Activated naive CD8-positive, alpha-beta T cell treated with anti-CD3 and anti-CD28 coated beads, Interleukin-2, amount 10 ng/mL, durations not matched to agents 7 days and 5 days (primary cell): ENCODE measurements at places on chromosomes 12 and 14. TPM values are rescaled to one million over a fixed set of nuclear protein-coding genes. Genes with fewer than 3 reads are reported as not detected.

DNA sequence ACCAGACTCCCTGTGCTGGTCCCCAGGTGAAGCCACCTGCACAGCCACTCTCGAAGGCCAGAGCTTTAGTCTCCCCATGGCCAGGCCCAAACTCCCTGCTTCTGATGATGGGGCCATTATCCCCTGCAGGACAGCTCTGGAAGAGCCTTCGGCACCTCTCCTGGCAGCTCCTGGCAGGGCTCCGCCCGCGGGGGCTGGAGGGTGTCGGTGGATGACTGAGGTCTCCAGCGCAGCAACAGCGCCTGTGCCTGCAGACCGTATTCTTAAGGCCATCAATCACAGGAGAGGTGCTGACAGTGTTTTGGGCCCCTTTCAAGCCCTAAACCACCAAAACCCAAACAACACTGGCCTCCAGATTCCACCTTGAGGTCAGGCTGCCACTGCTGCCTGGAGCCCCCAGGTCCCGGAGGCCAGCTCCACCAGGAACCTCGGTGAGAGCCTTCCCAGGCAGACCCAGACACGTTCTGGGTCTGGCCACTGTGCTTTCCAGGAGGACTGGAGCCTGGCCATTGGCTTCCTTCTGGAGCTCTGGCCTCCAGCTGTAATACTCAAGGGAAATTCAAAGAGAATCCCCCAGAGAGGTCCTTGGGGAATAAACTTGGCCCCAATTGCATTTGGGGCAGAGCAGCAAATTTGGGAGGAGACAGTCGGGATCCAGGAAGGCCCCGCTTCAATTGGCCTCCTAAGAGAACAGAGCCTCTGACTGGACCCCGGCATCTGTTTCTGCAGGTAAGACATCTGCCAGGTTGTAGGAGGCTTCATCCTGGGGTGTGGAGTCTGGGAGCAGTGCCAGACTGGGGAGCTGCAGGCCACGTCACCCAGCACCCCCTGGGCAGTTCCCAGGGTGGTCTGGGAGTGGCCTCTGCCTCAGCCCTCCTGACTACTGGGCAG lies 210.6 kb upstream of the RTL1 start:
- H3K27me3 ChIP-seq = peaks cover 9% of the 10 kb centered on the region
- no peak overlapping the region for H3K27ac ChIP-seq
- DNase-seq = no peak
- no peaks in the 10 kb centered on the region for H3K36me3 ChIP-seq

GRCh38 chr12:91852634-91853033 lies 293.0 kb downstream of the BTG1 start:
- no peak overlapping the region for H3K4me3 ChIP-seq
- peaks cover 2% of the 10 kb centered on the region for H3K36me3 ChIP-seq
- H3K27ac ChIP-seq = no peak overlapping the region

DNA sequence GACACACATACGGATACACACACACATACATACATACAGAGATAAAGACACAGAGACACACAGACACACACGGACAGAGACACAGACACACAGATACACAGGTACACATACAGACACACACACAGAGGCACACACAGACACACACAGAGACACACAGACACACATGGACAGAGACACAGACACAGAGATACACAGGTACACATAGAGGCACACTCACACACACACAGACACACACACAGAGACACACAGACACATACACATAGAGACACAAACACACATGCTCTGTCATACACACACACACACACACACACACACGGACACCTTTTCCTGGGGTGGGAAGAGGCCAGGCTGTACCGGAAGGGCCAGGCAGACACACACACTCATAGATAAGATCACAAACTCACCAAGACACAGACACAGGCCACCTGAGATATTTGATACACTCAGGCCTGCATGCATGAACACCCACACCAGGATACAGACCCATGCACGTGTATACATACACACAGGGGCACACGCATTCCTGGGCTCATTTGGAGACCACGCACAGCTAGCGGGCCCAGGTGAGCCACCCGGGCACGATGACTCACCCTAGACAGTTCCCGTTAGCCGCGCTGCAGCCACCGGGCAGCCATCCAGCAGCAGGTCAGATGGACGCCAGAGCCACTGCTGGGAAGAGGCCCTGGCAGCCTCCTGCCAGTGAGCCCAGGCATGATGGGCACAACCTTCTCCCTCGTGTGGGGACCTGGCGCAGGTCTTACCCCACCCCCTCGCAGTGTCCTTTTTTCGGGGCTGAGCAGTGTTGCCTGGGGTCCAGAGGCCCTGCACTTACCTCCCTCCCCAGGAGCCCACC lies 1.8 kb upstream of the AHNAK2 start:
- no peaks in the 10 kb centered on the region for H3K36me3 ChIP-seq
- peaks cover 11% of the 10 kb centered on the region for H3K4me1 ChIP-seq
- no peak for DNase-seq

- peak overlapping the region; percentile 76 for H3K27ac ChIP-seq
- no peak for DNase-seq
- peaks cover 2% of the 10 kb centered on the region for H3K36me3 ChIP-seq
- H3K27me3 ChIP-seq = peaks cover 14% of the 10 kb centered on the region
- H3K4me1 ChIP-seq = peaks cover 13% of the 10 kb centered on the region
Measured at GRCh38 chr14:23307146-23307530, 505 bp downstream of the BCL2L2 start.

The DTX1 gene
- 0.57 TPM for total RNA-seq

DNA sequence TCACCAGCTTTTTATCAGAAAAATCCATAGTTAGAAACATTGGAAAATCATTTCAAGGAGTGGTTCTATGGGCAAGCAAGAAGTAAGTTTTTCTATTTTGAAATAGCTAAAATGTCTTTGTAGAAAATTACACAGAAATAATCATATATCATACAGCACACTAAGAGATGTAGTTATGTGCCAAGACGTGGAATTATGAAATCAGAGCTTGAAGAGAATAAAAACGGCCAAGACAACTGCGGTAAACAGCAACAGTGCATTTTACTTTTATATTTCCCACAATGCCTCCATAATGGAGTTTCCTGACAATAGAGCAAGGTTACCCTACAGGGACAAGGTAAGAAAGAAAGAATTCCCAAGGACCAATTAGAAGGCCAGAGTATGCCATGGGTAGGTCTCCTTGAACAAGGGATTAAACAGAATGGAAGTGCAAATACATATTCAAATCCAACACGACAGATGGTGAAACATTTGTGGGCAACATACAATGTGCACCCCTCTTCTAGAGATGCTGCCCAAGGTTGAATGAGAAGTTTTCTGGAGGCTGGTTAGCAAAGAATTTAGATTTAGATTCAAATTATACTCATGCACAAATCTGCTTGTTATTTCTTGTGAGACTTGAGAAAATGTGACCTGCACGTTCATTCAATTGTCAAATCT lies 76.1 kb upstream of the BTG1 start:
- H3K4me3 ChIP-seq = no peak overlapping the region
- peaks cover 10% of the 10 kb centered on the region for H3K36me3 ChIP-seq
- H3K27ac ChIP-seq = no peak overlapping the region

DNA sequence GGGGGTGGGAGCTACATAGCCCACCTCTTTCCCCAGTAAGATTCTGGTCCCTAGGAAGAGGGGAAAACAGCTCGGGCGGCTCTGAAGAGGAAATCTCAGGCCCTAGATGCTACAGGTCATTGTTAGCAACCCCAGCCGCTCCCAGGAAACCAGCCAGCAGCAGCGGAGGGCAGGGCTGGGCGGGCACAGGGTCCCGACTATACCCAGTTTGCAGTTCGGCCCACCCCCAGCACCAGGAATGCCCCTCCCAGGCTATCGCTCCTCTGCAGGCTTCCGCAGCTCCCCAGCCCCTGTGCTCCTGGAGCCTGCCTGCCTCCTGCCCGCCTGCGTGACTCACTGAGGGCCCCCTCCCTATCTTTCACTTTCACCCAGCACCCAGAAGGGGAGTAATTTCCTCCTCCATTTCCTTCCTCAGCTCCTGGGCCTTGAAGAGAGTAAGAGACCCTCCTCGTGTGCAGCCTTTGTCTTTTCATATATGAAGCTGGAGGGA lies 27.2 kb upstream of the PNMA1 start:
- peaks cover 11% of the 10 kb centered on the region for H3K36me3 ChIP-seq
- H3K27me3 ChIP-seq = no peaks in the 10 kb centered on the region
- DNase-seq = no peak
- peaks cover 57% of the 10 kb centered on the region for H3K4me1 ChIP-seq
- H3K4me3 ChIP-seq = peak overlapping the region; percentile 84

- peaks cover 24% of the 10 kb centered on the region for H3K4me1 ChIP-seq
- H3K36me3 ChIP-seq = no peaks in the 10 kb centered on the region
- no peak overlapping the region for H3K27ac ChIP-seq
- DNase-seq = no peak
- no peak overlapping the region for H3K4me3 ChIP-seq
Measured at GRCh38 chr12:75635606-75636444, 124.4 kb upstream of the KRR1 start.

DNA sequence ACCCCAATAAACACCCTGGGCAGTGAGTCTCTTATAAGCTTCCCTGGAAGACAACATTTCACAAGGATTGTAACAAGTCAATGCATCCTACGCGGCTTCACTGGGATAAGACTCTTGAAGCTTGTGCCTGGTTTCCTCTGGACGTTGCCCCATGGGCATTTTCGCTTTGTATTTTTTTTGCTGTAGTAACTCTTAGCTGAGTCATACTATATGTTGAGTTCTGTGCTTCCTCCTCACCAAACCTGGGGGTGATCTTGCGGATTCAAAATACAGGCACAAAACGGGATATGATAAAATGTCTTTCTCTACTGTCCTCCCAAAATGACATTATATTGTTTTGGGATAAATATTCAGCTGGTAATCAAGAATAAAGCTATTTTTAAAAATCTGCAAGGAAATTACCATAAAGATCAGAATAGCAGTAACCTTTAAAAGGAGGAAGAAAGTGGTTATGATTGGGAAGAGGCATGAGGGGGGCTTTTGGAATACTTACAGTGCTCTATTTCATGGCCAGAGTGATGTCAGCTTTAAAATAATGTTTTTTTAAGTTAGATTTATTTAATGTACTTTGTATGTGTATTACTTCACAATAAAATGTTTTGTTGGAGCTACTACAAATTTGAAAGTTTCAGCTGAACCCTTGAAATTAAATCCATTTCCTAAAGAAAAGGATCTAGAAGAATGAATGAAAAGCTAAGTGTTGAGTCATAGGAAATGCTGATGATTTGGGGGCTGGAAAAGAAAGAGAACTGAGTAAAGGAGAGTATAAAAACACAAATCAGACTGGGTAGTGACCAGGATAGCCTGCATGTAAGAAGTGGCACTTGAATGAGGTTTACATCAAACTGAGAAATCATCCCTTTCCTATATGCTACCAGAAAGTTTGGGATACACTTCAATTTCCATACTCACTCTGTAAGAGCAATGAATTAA lies 14.7 kb downstream of the BTBD7 start:
- no peak for DNase-seq
- H3K4me3 ChIP-seq = no peak overlapping the region
- no peak overlapping the region for H3K27ac ChIP-seq
- H3K4me1 ChIP-seq = peaks cover 11% of the 10 kb centered on the region
- no peaks in the 10 kb centered on the region for H3K27me3 ChIP-seq
- H3K36me3 ChIP-seq = peaks cover 4% of the 10 kb centered on the region

The SERPINA4 gene
- total RNA-seq = not detected

The CD163 gene
- 5.3 TPM for total RNA-seq

The CLEC1B gene
- total RNA-seq = not detected

The AVPR1A gene
- not detected for total RNA-seq

DNA sequence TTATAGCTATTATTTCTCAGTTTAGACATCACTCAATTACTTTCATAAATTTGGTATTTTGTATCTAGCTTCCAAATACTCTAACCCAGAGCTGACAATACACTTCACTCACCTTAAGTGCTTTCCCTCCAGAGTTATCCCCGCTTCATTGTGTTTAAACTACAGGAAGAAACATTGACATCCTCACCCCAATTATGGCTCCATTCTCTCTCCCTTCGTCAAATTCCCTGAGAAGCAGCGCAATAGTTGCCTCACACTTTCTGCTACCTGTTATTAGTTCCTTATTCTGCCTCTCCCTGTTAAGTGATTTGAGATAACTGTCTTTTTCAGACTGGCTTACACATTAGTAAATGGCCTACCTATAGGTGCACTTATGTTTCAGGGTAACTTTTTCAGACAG lies 69.4 kb upstream of the AMIGO2 start:
- H3K27ac ChIP-seq = no peak overlapping the region
- H3K27me3 ChIP-seq = no peaks in the 10 kb centered on the region
- no peaks in the 10 kb centered on the region for H3K4me1 ChIP-seq
- peaks cover 29% of the 10 kb centered on the region for H3K36me3 ChIP-seq
- no peak for DNase-seq
- H3K4me3 ChIP-seq = no peak overlapping the region

DNA sequence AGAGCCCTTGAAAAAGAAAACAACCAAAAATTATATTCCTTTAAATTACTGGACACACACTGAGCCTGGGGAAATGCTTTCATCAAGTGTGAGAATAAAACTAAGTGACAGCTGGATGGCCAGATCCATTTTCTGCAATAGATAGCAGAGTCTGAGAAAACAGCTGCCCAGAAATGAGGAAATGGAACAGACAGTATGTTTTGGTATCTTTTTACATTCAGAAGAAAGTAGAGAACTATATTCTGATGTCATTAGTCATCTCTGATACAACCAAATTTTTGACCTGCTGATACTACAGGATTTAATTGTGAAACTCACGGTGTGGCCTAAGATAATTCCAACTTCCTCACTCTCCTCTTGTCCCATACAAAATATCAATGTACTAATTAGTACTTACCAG lies 78.2 kb downstream of the HMGA2 start:
- peaks cover 15% of the 10 kb centered on the region for H3K27me3 ChIP-seq
- no peaks in the 10 kb centered on the region for H3K36me3 ChIP-seq
- H3K27ac ChIP-seq = no peak overlapping the region
- no peaks in the 10 kb centered on the region for H3K4me1 ChIP-seq

DNA sequence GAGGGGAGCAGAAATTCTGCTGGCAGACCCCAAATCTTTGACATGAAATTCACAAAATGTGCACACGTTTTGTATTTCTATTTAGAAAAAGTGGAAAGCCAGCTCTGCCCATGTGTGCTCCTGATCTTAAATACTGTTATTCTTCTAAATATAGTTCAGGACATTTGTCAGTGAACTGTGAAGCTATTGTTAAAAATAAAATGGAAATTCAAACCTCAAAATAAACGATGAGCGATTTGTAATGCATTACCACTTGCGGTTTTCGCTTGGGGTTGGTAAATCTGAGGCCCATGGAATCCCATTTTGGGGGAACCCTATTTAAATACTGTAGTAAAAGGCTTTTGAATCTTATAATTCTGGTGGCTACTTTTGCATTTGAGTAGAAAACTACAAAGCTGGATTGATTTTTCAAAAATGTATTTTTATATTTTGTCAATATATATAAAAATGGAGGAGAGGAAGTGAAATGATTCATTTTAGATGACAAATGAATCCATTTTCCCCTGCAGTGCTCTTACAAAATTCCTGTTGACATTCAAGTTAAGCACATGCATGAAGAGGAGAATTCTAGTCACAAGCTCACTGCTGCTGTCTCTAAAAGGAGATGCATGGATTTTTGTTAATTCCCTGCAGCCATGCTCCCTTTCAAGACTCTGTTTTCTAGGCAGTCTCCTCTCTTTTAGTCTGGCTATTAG lies 47.1 kb downstream of the FLRT2 start:
- H3K27me3 ChIP-seq = no peaks in the 10 kb centered on the region
- H3K4me3 ChIP-seq = no peak overlapping the region
- H3K36me3 ChIP-seq = no peaks in the 10 kb centered on the region
- no peak for DNase-seq
- no peak overlapping the region for H3K27ac ChIP-seq
- no peaks in the 10 kb centered on the region for H3K4me1 ChIP-seq
